ENCODE measurements at places on chromosomes 2 and 18. TPM values are rescaled to one million over a fixed set of nuclear protein-coding genes. Genes with fewer than 3 reads are reported as not detected.

- no peak for DNase-seq
Measured at GRCh38 chr18:54790109-54790508, 38.2 kb upstream of the RAB27B start.

DNA sequence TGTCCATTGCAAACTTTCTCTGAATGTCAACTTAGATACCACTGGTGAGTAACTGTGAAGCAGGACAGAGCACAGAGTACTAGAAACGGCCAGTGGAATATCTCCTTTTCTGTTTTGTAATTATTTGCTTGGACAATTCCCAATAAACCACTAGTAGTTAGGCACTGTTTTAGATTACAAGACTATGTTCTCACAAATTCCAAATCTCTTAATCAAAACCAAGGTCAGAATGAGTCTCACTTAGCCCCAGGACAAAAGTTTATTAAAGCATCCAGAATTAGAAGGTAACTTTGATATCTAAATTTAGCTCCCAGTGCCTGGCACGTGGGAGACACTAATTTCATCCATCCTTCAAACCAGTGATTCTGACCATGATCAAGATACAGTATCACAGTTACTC, 89.0 kb downstream of the ZNF521 start:
- DNase-seq = no peak

GRCh38 chr18:78213361-78213994, 766.1 kb upstream of the SALL3 start:
- no peak for DNase-seq

DNA sequence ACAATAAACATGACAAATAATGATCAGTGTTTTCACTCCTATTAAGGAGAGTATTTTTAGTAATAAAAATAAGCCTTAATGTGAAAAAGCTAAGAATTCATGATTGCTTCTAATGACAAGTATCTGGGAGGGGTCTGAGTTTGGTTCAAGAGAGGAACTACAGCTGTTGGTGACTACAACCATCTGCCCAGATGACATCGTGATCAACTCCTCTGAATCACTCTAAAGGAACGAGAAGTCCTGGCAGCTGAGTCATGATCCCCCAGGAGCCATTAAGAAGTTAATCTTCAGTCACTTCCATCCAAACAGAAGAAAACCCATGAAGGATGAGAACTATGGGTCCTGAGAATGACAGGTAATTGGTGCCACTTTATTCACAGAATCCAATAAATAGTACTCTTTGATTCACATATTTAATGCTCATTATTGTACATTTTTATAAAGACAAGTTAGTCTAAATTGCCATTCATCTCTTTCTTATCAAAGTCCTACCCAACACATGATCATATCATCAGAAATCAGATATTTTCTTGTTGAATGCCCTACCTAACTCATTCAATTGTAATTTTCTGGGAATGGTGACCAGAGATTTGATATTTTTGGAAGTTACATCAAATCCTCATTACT, 6.8 kb downstream of the TFPI start:
- peak; percentile 54 for DNase-seq

DNA sequence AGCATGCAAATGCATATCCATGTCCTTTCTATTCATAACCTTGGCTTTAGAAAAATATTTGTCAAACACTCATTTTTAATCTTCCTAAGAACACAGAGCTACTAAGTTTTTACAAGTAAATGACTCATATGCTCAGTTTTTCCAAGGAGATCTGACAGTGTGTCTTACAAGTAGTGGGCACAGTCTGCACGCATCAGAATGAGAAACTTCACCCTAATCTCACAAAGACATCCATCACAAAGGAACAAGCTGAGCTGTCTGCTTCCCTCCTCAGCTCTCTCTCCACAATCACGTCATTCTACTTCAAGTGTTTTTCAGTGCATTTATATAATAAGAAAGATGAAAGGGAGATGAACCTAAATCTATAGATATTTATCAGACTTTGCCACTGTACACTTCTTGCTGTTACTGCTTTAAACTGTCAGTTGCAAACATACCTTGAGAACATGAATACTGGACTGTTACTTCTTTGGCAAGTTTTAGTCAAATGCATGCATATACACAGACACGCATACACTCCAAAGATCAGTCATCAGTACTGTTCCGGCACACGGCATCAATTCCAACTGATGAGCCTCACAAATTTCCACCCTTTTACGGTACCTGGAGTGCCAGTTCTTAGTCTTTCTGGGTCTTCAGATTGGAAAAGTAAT, 75.7 kb downstream of the RBMS1 start:
- no peak for DNase-seq

GRCh38 chr18:33132657-33133056, 307.9 kb downstream of the CCDC178 start:
- DNase-seq = no peak

- no peak for DNase-seq
Measured at GRCh38 chr2:144275340-144275739, 244.6 kb downstream of the ZEB2 start.

GRCh38 chr2:191836853-191837769, 9.8 kb downstream of the CAVIN2 start:
- no peak for DNase-seq

Gene CDH19
- 4.1 TPM for total RNA-seq

Gene NPAS2
- total RNA-seq = 31.4 TPM

Measured in uterus (tissue), 4 donors.